ENCODE measurements at places on chromosomes 12 and 14.

GRCh38 chr12:531951-532585, 72.3 kb downstream of the B4GALNT3 start:
- DNase-seq = no peak

- DNase-seq = no peak
Measured at GRCh38 chr12:19945559-19946435, 422.5 kb upstream of the PDE3A start.

DNA sequence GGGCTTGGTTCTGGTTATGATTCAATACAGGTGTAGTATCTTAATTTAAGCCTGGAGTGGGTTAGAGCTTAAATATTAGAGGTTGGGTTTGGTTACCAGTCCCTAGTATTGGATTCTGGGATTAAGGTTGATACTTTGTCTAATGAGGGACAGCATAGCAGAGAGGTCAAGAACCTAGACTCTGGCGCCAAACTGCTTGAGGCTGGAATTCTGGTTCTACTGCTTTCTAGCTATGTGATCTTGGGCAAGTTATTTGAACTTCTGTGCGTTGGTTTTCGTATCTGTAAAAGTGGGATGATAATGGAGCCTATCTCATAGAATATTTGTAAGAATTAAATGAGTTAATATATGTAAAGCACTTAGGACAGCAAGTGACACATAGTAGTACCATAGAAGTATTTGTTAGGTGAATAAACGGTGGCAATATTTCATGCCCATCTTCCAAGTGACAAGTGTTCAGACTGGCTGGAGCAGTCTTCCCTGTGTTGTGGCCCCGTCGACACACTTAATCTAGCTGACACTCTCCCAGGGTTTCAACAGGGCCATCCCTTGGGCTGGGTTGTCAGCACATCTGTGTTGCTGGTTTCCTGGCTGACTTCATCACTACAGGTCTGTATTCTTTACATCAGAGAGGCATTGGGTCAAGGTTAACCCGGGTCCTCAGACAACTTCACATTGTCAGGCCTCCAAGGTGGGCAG, 3.0 kb downstream of the ENDOU start:
- no peak for DNase-seq

- no peak for DNase-seq
Measured at GRCh38 chr14:54591461-54591860, 24.5 kb downstream of the SAMD4A start.

- DNase-seq = peak; percentile 21
Measured at GRCh38 chr14:63938198-63939005, 85.6 kb downstream of the SYNE2 start.

- DNase-seq = no peak
Measured at GRCh38 chr14:55136241-55136640, 7.2 kb downstream of the LGALS3 start.
